ENCODE measurements at places on chromosomes 13 and 19. TPM values are rescaled to one million over a fixed set of nuclear protein-coding genes. Genes with fewer than 3 reads are reported as not detected.

DNA sequence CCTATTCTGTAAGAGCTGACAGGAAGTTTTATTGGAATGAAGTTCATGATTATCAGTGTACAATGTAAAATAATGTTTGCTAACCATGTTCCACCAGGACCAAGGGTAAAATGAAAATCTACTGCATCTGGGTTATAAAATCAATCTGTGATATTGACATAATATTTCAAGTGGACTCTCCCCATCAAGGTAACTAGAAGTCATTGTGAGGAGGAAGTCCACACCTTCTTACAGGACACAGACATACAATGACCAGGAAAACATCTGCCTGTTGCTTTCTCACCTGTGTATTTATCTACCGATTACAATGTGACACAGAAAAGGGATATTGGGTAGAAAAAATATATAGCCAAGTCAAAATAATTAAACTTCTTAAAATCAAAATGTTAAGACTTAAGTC, 140.7 kb upstream of the RFC3 start:
- ATAC-seq, result no peak

GRCh38 chr19:38012944-38013343, 105.9 kb downstream of the SIPA1L3 start:
- ATAC-seq, result no peak

GRCh38 chr19:541699-542098, 2.2 kb upstream of the GZMM start:
- ATAC-seq, result no peak

DNA sequence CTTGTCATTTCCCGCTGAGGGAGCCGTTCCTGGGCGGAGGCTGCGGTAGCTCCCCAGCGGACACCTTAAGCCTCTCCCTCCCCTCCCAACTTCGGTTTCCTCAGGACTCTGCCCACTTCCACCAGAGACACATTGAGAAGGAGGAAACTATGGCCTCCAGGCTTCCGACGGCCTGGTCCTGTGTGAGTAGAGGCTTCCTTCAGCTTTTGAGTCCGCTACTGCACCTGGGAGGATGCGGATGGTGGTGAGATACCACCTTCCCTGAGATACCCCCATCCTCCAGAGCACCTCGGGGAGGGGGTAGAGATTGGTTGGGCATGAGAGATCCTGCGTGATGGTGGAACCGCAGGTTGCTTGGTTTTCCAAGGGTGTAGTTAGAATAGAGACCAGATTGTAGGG, 955 bp downstream of the ZNF274 start:
- no peak for ATAC-seq

GRCh38 chr13:76621705-76622104, 264.5 kb downstream of the KCTD12 start:
- no peak for ATAC-seq

DNA sequence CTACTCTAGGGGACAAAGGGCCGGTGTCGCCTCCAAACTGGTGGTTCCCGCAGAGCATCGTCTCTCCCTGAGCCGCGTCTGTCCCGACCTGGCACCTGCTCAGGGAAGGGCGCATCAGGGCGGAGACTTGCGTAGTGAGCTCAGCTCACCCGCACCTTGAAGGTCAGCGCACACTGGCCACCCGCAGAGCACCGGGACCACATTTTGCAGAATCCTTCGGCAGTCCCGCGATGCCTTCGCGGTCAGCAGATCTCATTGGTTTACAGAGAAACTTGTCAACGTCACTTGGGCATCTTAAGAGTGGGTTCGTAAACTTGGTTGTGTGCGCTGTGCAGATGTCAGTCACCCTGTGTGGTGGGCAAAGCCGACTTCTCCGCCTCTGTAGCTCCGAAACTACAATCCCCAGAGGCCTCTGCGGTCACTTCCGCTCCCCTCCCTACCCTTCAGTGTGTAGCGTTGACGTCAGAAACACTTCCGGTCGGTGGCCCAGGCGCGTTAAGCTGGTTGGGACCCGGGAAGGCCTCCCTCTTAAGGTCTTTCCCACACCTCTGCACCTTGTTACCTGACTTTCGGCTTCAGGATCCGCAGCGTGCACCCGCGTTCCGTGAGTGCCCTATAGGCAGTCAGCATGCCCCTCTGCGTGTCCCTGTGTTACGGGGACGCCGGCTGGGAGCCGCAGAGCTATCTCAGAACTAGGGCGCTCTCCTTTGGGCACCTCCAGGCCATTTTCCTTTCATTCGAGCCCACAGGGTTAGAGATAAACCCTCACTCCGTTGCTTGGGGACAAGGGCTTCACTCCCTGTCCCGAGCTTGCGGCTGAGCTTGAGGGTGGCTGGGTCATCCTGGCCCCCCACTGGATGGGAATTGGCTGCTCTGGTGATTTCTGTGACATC, 36.5 kb upstream of the ZNF527 start:
- ATAC-seq, result peak; percentile 98

- ATAC-seq, result peak; percentile 35
Observed at GRCh38 chr19:33273065-33273736, 29.1 kb downstream of the CEBPA start.

Gene AMER2
- not detected for total RNA-seq

Gene FKRP
- 7.8 TPM for total RNA-seq
